Hematopoietic multipotent progenitor cell treated with erythropoietin and hydrocortisone succinate and interleukin-3 and kit ligand, for 4 days (in vitro differentiated cells): ENCODE measurements at places on chromosomes 16 and 17.

DNA sequence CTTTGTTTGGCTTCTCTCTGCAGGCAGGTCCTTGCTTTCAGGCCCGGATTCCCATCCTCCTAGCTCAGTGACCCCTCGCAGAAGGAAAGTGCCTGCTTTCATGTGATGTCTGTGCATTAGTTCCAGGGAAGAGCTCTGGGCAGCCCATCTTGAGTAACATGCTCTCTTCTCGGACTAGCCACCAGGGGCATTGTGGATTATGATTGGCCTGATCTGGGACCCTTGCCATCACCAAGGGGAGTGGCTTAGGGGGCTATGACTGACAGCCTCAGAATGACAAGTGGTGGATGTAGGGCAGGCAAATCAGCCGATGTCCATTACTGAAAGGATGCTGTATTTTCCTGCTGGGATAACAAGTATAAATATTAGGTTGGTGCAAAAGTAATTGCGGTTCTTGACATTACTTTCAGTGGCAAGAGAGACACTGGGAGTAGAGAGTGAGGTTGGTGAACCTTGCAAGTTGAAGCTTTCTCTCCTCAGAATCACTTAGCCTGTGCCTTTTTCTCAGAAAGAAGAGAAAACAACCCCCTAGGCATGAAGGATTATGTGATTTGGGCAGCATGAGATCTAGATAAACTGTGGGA, 71.5 kb upstream of the MPHOSPH6 start:
- no peak for DNase-seq

- DNase-seq: peak; percentile 93
Observed at GRCh38 chr17:1486802-1487695, 5.4 kb downstream of the MYO1C start.

DNA sequence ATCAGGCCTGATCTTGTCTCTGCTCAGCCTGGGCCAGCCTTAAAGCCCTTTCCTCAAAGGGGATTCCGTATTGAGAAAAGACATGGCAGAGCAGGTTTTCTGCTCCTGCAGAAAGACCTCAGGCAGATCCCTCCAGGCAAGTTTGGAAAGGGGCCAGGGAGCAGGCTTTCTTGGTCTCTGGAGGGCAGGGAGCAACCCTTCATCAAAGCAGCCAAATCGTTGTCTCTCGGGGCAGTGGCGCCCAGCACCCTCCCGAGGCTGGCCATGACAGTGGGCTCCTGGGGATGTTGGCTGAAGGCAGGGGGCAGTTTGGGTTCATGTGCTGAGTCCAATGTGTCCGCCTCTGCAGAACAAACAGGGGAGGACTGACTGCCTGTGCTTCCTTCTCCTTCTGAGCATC, 168.4 kb upstream of the WSCD1 start:
- no peak for DNase-seq

DNA sequence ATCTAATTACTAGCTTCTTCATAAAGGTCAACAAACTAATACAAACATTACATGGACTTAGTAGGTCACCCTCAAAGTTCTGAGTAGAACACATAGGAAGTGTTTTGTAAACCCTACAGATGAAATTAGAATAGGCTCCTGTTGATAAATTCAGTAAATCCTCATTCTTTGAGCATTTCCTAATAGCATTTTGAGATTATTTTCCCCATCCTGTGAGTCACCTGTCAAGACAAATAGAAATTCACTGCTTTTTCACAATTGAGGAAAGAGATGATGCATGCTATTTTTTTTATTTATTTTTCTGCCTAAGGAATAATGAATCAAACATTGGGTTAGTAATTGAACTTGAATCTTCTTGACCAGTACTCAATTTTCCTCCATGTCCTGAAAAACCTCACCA, 666.7 kb upstream of the GOT2 start:
- no peak for DNase-seq

GRCh38 chr16:80197741-80198201, 343.0 kb upstream of the DYNLRB2 start:
- no peak for DNase-seq

DNA sequence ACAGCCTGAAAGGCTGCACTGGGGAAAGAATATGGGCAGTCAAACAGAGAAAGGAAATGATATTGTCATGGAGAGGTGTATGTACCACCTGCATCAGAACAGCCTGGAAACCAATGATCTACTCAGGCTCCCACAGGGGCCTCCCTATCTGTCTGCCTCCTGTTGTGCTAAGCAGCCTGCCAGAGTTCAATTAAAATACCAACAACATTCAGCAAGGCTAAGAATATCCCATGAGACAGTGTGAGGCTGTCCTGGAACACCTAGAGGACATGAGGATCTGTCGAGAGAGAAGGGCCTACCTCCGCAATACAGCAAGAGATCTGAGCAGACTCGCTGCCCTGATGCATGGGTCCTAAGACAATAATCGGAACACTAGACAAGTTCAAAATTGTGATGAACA, 8.4 kb downstream of the FXR2 start:
- DNase-seq: no peak

- peak; percentile 36 for DNase-seq
Observed at GRCh38 chr17:19703828-19704613, 12.4 kb downstream of the SLC47A2 start.

- DNase-seq: peak; percentile 78
Observed at GRCh38 chr16:58499615-58500351, at the start of gene NDRG4. Gene NDRG4 (plus strand): TSS chr16:58500143. CDS start chr16:58500249, 106 bp downstream.

DNA sequence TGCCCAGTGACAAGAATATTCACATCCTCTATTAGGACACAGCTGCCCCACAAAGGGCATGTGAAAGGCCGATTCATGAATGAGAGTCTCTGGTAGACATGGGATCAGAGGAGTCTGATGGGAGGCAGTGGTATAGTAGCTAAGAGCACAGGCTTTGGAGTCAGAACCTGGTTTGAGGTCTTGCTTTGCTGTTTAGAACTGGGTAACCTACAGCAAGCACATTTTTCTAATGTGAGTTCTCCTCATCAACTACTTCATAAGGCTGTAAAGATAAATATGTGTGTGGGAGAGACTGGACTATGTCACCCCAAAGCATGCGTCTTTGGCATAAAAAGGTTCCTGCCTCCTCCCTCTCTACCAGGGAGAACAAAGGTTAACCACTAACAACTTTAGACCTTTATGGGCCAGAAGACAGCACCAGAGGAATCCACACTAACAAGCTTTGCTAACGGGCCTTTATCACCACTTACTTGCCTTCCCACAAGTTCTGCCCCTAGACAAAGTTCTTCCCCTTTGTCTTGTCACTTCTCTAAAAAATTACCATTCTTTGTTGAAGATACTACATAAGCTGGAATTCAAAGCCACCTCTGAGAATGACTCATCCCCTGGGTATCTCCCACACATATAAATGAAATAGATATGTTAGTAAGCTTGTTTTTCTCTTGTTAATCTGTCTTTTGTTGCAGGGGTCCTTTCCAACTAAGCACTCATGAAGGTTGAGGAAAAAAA, 21.1 kb downstream of the CDR2 start:
- peak; percentile 87 for DNase-seq

- DNase-seq: no peak
Observed at GRCh38 chr17:41680426-41681040, 8.2 kb upstream of the EIF1 start.

GRCh38 chr16:85570213-85570734, 42.8 kb upstream of the GSE1 start:
- peak; percentile 54 for DNase-seq

GRCh38 chr17:31674717-31675349, 184.2 kb downstream of the COPRS start:
- no peak for DNase-seq

- DNase-seq: no peak
Observed at GRCh38 chr17:9865586-9865985, 39.5 kb downstream of the RCVRN start.

DNA sequence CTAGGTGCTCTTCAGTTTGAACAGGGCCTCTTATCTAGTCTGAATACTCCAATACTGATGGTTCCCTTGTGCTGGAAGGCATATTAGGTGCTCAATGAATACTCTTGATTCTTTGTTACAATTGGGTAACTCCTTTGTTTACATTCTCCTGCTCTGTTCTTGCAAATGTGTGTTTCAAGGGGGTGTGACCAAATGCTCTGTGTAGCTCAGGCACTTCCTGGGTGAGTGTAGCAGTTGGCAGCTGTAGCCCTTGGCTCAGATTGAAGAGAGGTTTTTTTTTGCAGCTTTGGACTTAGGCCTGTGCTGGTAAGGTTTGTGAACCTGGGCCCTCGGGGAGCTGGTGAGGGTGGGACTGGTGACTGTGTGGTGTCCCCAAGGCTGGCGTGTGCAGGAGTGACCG, 20.2 kb downstream of the TBCD start:
- no peak for DNase-seq

- peak; percentile 76 for DNase-seq
Observed at GRCh38 chr16:58843675-58844074, 109.6 kb upstream of the GOT2 start.

DNA sequence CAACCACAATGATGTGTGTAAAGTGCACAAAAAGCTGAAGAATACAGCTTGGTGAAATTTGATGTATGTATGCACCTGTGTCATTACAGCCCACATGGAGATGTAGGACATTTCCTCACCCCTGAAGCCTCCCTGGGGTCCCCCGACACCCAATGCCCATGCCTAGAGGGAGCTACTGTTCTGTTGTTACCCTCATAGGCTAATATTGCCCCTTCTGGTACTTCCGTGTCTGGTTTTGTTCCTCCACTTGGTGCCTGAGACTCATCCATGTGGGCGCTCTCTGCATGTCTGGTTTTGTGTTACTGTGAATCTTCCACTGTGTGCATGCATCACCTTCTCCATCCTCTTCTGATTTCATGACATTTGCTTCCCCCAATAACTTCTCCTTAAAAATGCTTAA, 18.6 kb downstream of the TNFRSF13B start:
- peak; percentile 11 for DNase-seq

DNA sequence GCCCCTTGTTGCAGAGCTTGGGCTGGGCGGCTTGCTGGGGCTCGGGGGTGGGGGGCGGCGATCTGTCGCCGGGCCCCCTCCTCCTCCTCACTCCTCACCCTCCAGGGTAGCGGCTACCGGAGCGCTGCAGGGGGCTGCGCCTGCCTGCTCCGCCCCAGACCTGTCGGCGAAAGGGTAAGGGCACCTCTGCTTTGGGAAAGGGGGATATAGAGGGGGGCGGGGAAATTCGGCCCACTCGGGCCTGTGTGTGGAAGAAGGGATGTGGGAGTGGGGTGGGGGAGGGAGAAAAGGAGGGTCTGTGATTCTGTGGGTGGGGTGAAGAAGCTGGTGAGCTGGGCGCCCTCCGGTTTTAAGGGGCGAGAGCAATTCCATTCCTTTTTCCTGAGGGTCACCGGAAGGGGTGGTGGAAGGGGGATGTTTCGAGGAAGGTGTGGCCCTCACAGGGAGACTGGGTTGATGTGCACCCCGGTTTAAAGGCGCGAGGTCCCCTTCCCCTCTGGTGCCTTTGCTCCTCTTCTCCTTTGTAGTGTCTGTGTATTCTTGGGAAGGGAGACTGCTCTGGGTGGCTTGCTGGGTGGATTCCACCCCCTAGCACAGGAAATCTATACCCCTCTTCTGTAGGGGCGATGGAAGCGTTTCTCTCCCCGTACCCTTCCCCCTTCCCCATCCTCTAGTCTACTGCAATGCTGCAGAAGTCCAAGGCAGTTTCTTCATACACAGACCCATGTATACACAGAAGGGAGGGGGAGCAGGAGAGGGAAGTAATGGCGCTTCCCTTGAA, 878 bp downstream of the TAOK1 start:
- peak; percentile 71 for DNase-seq

DNA sequence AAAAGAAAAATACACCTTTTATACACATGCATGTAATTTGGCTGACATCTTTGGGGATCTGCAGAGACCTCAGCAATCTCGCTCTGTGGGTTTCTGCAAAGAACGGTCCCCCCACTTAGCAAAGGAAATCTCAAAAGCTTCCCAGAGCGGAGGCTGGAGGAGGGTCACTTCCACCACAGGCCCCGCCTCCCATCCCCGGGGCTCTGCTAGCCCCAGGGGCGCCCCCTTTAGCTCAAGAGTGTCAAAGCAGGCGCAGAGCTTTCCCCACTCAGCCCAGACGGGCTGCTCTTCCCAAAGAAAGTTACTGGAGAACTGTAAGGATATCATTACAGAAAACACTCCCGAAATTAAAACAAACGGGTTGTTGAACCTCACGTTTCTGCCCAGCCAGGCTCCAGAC, 11.4 kb downstream of the SLC13A5 start:
- DNase-seq: peak; percentile 70

DNA sequence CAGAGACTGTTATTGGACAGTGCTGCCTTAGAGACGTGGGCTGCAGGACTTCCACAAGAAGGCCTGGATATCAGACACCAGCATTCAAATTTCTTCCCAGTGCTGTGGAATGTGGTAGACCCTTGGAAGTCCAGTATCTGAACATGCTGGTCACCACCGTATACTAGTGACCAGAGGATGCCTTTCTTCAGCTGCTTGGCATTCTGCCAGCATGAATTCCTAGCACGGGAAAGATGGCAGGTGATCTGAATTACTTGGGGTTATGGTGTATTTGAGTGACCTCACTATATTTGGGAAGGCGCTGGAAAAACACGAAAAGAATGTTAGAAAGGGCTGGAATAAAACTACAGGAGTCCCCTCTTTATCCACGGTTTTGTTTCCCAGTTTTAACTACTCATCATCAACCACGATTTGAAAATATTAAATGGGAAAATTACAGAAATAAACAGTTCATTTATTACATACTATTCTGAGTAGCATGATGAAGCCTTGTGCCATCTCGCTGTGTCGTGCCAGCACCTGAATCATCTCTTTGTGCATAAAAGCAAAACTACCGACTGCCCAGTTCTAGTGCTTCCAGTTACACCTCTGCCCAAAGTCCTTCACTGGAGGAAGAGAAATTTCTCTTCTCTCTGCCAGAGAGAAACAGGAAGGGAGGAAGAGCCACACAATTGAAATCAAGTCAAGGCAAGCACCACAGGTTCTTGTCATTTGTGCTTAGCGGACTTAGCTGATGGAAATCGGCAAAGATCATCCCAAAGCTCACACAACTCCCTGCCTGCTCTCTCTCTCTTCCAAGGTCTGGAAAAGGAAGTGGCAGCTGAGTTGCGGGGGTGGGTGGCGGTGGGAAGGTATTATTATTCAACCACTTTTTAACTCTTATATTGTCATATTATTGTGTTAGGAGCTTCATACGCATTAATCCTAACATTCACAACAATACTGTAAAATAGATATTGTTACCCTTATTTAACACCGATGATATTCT, 1.4 kb upstream of the CHST4 start:
- no peak for DNase-seq

GRCh38 chr16:885391-885790, 84.9 kb upstream of the GNG13 start:
- DNase-seq: no peak

GRCh38 chr17:381516-381915, 28.9 kb upstream of the RPH3AL start:
- DNase-seq: no peak

- DNase-seq: peak; percentile 55
Observed at GRCh38 chr17:79905832-79906231, 66.6 kb upstream of the CBX4 start.

- DNase-seq: peak; percentile 70
Observed at GRCh38 chr17:76382351-76382802, 2.0 kb upstream of the SPHK1 start.

GRCh38 chr16:26787924-26788323, 278.8 kb upstream of the C16orf82 start:
- DNase-seq: no peak

- DNase-seq: peak; percentile 89
Observed at GRCh38 chr16:71367241-71367976, 8.9 kb downstream of the CALB2 start.
